ENCODE measurements at places on chromosomes 3 and 15.

DNA sequence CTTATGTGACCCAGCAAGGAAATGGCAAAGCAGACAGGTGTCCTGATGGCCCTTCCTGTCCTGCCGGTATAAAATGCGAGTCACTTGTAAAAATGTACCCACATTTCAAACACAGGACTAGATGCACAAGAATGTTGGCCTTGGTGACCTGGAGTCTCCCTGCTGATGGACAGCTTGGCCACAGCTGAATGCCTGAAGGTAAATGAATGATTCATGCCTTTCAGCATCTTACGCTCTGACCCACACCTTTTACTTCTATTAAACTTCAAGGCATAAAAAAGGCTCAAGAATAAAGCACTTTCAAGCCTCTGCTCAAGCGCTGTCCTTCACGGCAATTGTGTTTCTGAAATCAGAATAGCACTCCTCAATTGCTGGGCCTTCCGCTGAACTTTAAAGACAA is 228.0 kb upstream of the SLCO3A1 start:
- DNase-seq, result no peak

DNA sequence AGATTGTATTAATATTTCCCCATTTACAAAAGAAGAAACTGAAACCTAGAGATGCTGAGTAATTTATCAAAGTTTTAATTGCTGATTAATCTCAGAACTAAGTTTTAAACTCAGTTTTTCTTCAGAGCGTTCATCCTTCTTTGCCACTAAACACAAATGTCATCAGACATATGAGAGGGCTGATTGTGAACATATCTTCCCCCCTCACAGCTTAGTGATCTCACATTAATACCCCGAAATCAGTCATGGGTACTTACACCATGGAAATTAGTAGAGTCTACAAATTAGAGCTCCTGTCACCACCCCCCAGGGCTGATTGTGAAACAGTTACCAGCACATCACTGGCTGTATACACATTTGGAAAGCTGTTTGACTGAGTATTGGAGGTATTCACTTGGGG is 189.3 kb upstream of the SGO1 start:
- no peak for DNase-seq

- DNase-seq, result no peak
These were observed 56.8 kb downstream of the DNAH1 start for GRCh38 chr3:52372822-52373504.

GRCh38 chr15:94370206-94370935 is 139.0 kb downstream of the MCTP2 start:
- DNase-seq, result no peak

- peak; percentile 83 for DNase-seq
These were observed 22.0 kb downstream of the SLC7A14 start for GRCh38 chr3:170563712-170564423.

DNA sequence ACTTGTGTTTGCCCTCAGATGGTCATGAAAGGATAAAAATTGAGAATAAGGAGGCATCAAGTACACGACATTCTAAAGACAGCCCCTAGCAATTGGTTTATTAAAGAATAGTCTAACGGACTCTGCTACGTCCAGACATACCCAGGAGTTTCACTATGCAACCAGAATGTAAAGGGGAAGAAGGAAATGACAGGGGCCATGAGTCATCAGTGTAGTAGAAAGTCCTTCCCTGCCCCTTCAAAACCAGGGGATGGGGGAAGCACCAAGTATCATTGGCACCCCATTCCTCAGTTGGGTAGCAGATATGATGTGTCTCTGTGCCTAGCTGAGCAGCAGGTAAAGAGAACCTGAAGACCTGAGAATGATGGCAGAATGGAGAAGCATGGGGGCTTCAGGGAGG is 367.4 kb downstream of the IL20RB start:
- no peak for DNase-seq

- DNase-seq, result no peak
These were observed 766.5 kb downstream of the NTRK3 start for GRCh38 chr15:87489902-87490665.

DNA sequence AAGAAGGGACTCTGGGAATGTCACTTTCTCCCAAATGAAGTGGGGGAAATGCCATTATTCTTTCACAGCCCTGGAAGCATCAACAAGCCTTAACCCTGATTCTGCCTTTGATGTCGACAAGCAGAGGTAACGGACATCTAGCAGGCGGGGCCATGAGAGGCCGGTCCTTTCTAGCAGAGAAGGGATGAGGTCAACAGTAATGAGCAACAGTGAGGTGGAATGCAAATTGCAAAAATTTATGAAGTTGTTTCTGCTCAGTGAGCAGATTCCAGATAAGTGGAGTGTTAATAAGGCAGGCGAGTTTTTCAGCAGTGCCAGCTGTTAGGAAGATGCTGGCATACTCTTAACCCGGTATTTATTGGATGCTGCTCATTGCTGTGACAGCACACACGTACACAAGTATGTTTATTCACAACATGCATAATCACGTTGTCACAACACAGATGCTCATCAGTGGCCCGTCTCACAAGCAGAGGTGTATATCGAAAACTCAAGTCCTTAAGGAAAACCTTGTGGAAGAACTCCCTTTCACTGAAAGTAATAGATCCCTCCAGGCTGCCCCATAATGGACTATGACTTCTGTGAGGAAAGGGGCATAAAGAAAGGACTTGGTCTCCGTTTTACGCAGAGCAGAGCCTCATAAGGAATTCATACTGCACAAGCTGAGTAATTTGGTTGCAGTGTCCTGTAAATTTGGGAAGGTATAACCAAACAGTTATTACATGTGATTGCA is 329.0 kb downstream of the IGSF11 start:
- DNase-seq, result no peak

DNA sequence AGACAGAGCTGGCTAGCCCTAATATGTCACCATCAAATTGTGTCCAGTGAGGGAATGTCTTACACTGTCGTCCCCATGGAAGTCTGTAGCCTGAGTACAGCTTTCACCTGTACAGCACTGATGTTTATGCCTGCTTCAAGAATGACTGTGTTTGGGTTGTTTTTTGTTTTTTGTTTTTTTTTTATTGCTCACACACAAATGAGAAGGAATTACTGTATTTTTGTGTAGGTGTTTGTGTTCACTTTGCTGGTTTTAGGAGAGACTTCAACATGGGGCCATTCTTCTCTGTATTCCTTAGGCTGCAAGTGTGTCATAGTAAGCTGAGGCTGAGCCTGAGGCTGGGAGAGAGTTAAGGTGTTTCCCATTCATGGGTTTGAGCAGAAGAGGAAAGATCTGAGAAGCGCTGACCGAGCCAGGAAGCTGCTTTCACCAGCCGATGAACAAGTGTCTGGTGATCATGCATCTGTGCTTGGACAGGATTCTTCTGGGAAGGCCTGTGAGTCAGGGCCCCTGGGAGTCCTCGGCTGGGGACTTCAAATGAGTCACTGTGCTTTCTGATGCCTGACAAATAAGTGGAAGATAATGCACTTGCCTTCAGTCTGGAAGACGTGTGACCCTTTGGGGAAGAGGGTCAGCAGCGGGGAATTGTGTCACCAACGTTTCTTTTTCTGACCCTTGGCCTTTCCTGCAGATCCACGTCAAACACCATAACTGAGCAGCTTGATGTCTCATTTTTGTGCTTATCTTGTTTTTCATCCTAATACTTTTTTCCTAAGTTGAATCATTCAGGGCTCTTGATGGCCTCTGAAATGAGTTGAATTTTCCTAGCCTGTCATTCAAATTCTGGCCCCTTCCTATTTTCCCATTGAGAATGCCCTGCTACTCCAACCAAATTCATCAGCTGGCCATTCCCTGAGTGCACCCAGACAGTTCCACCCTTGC is 36.7 kb upstream of the ZBTB38 start:
- DNase-seq, result peak; percentile 98

GRCh38 chr3:32577581-32578556 is 7.2 kb upstream of the DYNC1LI1 start:
- peak; percentile 43 for DNase-seq

GRCh38 chr15:48582452-48583247 is 62.9 kb downstream of the FBN1 start:
- DNase-seq, result peak; percentile 92

DNA sequence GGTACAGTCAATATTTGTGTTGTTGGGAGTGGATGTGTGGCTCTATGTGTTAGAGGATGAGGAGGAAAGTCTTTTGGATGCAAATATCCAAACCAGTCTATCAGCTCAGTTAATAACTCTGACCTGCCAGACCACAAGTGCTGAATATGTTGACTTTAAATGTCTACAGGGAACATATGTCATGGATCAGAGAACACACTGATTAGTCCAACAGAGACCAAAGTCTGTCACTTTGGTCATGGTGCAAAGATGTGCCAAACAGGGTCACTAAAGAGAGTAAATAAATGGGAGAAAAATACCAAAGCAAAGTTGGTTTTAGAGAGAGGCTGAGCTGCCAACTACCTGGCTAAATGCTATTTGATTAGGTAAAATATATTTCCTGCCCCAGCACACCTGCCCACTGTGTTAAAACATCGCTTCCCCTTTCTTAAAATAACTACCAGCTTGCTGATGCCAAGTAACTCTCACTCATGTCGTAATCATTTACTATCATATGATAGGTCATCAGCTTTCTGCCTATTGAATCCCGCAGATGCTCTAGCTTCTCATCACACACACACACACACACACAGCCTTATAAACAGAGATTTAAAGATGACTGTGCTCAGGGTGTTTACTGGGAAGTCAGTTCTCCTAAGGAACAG is 173.3 kb downstream of the PDZRN3 start:
- DNase-seq, result no peak

DNA sequence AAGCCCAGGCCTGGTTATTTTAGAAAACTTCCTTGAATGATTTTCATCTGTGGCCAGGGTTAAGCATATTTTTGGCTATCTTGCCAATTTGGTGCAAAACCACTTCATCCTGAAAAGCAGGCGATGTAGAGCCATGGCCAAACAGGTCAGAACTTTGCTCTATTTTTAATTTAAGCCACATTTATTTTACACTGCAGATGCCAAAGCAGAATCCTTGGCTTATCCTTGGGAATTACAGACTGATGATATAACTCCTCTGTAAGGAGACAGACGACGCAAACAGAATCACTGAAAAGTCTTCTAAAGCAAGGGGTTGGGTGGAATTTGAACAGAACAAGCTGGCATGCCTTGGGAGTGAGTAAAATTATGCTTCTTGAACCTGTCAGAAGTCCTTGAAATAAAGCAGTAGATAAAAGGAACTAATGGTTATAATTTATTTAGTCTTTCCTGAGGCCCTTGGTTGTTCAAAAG is 121.9 kb downstream of the CHST2 start:
- DNase-seq, result no peak

DNA sequence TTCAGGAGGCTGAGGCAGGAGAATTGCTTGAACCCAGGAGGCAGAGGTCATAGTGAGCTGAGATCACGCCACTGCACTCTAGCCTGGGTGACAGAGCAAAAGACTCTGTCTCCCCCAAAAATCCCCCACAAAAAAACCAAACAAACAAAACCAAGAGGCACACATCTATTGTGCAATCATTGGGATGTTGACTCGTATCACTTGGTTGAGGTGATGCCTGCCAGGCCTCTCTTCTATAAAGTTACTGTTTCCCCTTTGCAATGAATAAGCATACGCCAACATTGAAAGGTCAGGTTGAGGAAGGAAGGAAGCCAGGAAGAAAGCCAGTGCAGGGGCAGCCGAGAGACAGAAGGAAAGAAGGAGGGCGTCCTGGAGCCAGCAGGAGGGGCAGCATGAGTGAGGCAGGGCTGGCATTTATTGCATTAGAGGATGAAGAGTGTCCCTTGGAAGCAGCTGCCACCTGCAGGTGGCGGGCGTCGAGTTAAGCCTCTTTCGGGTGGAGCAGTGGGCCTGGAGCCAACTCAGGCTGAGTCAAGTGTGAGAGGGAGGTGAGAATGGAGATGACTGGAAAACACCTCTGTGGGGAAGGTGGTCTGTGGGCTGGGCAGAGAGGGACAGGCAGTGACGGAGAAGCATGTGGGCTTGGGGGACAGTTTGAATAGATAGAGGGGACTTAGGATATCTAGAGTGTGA is 8.3 kb upstream of the CSPG4 start:
- DNase-seq, result no peak

- DNase-seq, result no peak
These were observed 28.6 kb upstream of the KBTBD12 start for GRCh38 chr3:127886231-127886955.

DNA sequence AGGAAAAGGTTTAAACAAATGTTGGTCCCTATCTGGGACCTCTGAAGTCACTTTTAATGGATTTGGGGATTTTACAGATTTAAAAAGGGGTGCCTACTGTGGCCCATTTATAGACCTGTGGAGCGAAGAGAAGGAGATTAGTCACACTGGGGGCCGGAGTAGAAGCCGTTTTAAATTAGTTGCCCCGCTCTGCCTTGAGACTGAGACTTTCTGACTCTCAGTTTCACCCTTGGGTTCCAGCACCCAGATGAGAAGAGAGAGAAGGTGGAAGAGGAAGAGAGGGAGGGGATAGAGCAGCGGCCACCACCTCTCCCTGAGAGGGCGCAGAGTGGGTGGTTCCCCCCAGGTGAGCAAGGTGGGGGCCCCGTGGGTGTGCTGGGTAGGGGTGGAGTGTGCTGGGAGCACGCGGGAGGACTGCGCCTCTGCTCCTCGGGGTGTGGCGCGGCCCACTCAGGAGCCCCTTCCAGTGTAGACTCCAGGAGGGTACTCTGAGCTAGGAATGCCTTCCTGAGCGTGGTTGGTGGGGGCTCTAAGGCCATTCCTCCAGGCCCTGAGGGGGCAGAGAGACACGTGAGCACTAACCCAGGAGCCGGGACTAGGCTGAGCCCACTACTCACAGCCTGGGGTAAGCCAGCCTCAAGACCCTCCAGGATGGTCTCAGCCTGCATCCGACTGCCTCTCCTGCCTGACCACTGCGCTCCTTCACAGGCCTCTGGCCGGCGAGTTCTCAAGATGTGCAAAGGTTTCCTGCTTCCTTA is 32.6 kb upstream of the RAB6B start:
- no peak for DNase-seq

Data from LHCN-M2 (cell line).